NCI-H2081 (cell line): ENCODE measurements at places on chromosomes 11 and 22.
A peak's percentile ranks its signal among the peaks of the same experiment; 100 is the strongest.

DNA sequence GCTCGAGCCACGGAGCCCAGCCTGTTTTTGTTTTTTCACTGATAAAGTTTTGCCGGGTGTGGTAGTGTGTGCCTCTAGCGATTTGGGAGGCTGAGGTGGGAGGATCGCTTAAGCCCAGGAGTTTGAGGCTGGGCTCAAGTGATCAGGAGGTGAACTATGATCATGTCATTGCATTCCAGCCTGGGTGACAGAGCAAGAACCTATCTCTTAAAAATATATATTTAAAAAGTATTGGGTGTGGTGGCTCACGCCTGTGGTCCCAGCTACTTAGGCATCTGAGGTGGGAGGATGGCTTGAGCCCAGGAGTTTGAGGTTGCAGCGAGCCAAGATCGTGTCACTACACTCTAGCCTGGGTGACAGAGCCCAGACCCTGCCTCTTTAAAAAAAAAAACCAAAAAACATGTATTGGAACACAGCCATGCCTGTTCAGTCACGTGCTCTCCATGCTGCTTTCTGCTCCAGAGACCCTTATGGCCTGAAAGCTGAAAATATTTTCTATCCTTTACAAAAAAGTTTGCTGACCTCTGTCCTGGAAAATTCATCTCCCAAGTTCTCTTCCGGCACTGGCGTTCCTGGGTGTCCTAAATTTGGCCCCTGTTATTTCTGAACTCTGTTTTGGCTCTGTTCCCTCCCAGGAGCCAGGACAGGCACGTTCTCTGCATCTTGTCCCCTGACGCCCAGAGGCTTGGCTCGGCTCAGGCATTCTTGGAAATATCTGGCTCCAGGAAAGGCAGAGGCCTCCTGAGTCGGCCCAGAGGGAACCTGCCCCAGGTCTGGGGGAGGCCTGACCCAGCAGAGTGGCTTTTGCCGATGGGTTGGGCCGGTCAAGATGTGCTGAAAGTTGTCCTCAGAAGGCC is 61.3 kb upstream of the PPP6R3 start:
- no peak for DNase-seq

DNA sequence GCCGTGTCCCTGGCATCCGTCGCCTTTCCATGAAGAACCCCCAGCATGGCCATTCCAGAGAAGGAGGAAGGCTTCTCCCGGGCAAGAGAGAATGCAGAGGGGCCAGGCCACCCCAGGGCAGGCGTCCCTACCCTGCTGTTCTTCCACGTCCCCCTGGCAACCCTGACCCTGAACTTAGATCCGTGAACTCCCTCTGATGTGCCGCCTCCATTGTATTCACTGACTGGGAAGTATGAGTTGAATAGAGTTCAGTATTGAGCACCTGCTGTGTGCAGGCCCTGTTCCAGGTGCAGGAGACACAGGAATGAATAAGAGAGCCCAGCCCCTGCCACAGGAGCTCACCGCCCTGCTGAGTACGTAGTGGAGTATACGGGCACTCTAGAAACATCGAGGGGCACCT is 29.1 kb upstream of the RELT start:
- DNase-seq: peak; percentile 40

GRCh38 chr22:43944670-43945430 is 10.4 kb upstream of the SAMM50 start:
- no peak for DNase-seq

- DNase-seq: no peak
These were observed 34.0 kb downstream of the SLCO2B1 start for GRCh38 chr11:75184757-75185425.

DNA sequence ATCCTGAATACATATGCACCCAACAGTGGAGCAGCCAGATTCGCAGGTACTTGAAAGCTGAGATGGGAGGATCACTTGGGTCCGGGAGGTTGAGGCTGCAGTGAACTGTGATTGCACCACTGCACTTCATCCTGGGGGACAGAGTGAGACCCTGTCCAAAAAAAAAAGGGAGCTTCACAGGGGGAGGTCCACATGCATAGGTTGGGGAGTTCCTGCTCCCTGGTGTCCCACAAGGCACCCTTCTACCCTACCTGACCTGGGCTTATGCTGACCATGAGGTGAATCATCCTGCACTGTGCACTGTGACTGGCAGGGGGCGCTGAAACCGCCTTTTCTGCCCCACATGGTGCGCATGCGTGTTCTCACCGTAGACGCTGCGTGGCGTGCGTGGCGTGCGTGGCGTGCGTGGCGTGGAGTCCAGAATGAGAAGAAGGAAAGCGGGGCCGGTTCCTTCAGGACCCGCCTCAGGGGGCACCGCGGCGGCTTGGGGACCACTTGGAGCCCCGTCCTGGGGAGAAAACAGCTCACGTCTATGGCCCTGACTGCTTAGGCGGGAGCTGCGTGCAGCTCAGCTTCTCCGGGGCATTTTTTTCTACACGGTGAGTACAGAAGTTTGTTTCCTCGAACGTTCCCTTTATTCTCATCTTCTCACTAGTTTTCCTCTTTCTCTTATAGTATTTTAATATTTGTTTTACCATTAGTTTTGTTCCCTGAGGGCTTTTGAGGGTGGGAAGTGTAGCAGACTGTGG is 116.6 kb upstream of the GRK3 start:
- peak; percentile 78 for DNase-seq

GRCh38 chr11:14554959-14555358 is 34.8 kb upstream of the PSMA1 start:
- DNase-seq: no peak
